ENCODE measurements at places on chromosomes 1 and 21.

DNA sequence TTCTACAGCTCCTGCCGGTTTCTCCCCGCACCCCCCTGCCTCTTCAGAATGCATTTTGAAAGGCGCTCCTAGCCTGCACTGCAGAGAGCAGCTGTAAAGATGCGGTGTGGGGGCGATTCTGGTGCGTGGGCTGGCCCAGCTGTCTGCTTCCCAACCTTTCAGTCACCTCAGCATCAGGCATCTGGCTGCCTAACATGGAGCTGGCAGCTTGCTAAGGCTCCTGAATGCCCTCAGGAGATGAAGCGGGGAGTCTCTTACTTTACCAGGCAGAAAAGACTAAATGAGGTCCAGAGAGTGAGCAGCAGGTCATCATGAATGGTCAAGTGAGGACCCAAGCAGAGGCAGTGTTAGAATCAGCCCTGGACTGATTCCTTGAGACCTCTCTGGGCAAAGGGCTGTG lies 8.7 kb downstream of the IER5 start:
- no peak for DNase-seq

GRCh38 chr1:41463516-41463915 lies 21.0 kb downstream of the EDN2 start:
- DNase-seq = no peak

GRCh38 chr1:152599934-152600333 lies at the start of gene LCE3C:
TSS of gene LCE3C (plus strand) at chr1:152600234. CDS start at chr1:152600732, 498 bp downstream.
- no peak for DNase-seq

DNA sequence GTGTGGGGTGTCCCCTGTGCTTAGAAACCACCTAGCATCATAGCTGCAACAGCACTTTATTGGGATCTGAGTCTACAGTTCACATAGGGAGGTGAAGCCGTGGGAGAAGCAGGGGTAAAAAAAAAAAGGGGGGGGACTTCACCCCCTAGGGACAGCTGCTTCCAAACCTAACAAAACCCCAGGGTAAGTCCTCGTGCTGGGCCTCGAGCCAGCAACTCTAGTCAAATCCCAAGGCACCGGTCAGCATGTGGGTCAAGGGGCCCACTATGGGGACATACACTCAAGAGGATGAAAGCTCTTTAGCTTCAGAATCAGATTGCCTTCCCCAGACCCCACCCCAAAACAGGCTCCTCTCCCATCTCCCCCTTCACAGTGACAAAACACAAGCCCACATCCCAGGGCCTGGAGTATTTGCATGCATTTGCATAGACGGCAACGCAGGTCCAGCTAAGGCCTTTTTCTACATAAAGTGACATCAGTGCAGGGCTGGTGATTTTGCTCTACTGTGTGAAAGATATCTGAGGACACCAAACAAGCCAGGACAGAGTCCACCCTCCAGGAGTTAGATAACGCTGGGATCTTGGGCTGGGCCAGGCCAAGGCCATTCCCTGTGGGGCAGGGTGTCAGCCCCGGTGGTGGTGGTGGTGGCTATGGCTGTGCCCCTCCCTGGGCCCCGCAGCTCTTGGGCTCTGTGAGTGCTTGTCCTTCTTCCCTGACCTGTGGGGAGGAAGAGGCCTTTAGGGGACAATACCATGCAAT lies 8.1 kb upstream of the PMVK start:
- no peak for DNase-seq

DNA sequence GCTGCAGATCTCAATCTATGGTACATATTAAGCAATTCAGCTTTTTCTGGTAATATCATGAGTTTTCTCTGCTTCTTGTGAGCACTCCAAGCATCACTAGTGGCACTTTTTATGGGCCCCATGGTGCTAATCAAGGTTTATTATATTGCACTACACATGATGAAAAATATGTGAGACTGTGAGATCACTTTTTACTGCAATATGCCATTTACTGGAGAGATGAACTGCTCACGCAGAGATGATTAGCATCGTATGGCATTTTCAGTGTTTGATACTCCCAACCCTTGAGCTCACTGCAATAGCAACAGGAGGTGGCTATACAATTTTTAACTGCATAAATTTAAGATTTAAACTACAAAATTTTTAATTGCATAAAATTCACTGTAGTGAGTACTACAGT lies 8.7 kb upstream of the KCNK1 start:
- no peak for DNase-seq

DNA sequence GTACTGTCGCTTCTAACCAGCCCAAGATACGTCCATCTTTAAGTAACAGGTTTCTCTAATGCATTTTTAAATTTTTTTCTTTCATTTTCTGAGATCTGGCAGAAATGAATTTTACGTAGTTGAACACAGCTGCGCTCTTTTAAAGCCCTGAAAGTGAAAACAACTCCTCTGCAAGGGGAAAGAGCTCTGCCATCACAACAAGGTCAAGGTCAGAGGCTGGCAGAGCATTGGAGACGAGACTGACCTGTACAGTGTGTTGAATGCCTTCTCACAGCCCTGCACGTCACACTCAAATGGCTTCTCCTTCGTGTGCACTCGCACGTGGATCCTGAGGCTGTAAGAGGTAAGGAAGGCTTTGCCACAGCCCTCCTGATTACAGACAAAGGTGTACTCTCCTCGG lies 19.7 kb downstream of the MTF1 start:
- no peak for DNase-seq

GRCh38 chr1:41431490-41432350 lies 52.8 kb downstream of the EDN2 start:
- no peak for DNase-seq

DNA sequence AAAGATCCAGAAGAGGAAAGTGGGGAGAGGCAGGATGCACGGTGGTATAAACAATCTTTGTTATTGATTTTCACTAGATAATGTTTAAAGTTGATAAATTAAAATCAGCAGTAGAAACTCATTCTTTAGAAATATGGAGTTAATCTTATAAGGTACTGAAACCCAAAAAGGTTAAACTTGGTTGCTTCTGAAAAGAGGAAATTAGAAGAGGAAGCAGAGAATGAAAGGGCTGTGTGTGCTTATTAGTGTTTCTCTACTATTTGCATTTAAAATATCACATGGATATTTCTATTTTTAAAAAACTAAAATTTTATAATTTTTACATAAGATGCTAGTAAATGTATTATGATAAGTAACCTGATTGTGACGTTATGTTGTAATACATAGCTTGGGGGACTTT lies 24.4 kb downstream of the C1orf141 start:
- no peak for DNase-seq

DNA sequence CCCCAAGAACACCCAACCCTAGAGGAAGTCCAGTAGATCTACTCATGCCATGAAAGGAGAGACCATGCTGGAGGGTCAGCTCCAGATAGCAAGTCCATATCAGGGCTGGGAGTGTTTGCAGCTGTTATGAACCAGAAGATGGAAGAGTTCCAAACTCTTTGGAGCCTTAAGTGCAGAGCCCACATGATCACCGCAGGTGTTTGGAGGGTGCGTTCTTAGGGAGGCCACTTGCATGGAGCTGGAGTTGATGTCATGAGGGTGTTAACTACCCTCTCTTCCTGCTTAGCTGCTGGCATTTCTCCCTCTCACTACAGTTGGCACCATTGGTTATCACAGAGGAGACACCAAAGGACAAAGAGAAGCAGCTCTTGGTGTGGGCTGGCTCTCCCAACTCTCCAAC lies 616.9 kb downstream of the AJAP1 start:
- no peak for DNase-seq

DNA sequence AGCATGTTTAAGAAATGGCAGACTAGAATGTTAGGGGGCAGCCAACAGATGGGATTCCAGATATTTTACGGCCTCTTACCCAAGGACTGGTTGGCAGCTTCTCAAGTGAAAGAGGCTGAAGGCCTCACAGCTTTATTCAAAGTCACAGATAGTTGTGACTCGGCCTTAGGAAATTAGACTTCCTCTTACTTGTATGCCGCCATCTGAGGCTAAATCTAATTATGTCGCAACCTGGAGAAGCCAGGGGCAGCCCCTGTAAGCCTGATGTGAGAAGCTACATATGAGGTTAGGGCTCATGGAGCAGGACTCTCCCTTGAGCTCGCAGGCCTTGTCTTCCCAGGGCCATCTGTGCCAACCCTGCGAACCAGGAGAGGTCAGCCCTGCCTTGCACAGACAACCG lies 352.5 kb downstream of the HHAT start:
- DNase-seq = no peak

DNA sequence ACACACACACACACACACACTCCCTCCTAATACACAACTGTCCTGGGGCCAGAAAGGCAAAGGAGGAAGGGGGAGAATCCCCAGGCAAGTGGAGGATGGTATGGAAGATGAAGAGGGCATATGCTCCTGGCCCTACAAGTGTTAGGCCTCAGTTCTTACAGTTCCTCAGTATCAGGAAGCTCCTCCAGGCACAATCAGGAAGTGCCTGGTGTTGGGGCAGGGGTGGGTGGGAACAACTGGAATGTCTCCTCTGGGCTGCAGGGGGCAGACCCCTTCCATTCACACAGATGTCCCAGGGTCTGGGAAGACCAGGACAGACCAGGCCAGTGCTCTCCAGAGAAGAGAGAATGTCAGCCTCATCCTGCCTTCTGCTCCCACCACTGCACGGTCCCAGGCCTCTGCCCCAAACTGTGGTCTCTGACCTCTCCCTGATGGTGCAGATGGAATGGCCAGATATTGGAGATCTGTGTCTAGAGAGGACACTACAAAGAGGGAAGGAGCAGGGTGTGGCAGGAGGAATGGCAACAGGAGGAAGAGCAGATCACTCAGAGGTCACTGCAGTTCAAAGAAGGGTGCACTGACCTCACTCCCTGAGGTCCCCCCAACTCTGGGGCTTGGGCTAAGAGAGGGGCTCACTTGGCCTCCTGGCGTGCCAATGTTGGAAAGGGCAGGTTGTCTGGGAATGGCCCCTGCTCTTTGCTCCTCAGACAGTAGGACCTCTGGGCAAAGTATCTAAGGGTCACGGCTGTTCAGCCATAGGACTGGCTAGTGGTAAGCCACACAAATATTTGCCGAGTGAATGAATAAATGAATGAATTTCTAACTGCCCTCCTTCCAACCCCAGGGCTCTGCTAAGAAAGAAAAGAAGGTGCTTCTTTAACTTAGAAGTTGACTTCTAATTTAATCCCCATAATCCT lies 2.5 kb upstream of the DENND2D start:
- no peak for DNase-seq

- DNase-seq = no peak
Observed at GRCh38 chr1:184023171-184023570, 14.4 kb downstream of the COLGALT2 start.

DNA sequence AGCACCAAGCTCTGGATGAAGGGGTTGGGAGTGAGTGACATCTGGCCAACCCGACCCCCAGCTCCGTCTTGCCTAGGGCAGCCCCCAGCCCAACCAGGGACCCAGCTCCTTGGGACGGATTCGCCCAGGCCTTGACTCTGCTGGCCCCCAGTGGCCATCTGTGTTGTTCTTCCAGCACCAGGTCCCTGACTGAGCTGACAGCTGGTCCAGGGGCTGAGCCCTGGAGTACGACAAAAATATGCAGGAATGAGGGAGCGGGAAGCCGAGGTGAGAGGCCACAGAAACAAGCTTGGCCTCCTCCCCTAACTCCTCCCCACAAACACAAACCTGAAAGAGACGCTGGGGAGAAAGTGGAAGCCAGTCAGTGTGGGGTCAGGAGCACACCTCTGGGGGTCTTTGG lies 55.0 kb upstream of the PAX7 start:
- peak; percentile 80 for DNase-seq

GRCh38 chr1:24111996-24112779 lies at the start of gene MYOM3:
TSS of gene MYOM3 (minus strand) at chr1:24112135. CDS start at chr1:24108636, 3,499 bp downstream.
- DNase-seq = no peak

- DNase-seq = no peak
Observed at GRCh38 chr1:53475664-53476063, 16.5 kb downstream of the DMRTB1 start.

GRCh38 chr1:220827445-220828178 lies 40.9 kb downstream of the MTARC1 start:
- no peak for DNase-seq

DNA sequence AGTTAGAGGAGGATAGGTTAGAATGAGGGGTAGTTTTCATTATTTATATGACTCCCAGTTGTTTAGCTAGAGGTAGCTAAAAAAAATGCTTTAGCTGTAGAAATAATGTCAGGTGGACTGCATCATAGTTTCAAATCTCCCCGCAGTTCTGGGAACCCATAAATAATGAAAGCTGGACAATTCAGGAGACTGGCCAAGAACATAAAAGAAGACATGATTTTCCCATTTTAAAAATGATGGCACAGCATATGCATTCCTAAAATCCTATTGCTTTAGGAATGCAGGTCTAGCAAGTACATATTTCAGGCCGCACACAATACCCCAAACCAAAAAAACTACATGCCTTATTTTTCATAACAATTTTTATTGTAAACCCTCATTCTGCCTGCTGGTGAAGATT lies 143.3 kb downstream of the CTH start:
- DNase-seq = no peak

DNA sequence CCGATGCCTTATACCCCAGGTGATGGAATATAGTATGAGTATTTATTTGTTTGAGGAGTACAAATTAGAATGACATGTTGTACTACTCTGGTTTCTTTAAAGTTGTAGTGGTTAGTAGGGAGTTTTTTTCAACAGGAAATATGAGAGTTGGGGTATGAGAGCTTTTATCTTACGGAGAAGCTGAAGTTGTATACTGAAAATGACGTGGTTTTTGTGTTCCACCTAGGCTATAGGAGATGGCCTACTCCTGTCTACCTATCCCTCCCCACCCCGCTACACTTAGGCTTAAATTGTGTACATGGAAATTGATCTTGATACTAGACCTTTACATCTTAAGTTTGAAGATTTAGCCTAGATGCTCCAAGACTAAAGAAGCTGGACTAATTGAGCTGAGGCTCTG lies 6.8 kb upstream of the HAX1 start:
- no peak for DNase-seq

DNA sequence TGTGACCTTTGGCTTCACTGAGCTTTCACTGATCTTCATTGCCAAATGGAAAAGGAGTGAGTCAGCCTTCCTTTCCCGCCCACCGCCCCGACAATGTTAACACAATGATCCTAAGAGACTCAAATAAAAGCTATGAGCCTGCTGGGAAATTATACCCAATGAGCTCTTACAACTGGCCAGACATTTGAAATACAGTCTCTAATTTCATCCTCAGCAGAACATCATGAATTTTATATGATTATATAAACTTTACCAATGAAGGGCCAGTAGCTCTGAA lies 252.5 kb downstream of the SIPA1L2 start:
- no peak for DNase-seq

DNA sequence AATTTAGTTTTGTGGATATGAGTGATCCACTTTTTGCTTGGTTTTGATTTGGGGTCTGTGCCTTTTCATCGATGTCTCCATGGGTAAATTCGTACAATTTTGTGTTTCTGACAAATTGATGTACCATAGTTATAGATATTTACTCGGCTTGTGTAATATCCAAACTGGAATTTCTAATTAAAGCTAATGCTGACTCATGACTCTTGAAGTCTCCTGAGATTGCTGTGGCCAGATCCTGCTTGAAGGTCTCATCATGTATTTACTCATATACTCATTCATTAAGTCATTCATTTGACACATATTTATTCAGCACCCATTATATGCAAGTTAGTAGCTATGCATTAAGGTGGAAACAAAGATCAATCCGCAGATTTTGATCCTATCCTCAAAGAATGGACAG lies 423.2 kb downstream of the RWDD3 start:
- DNase-seq = no peak
